ENCODE measurements at places on chromosomes 16 and 17.

GRCh38 chr17:61611323-61611722 is 20.3 kb upstream of the NACA2 start:
- DNase-seq = no peak

- DNase-seq = no peak
These were observed 3.7 kb upstream of the SLC6A2 start for GRCh38 chr16:55651841-55652824.

DNA sequence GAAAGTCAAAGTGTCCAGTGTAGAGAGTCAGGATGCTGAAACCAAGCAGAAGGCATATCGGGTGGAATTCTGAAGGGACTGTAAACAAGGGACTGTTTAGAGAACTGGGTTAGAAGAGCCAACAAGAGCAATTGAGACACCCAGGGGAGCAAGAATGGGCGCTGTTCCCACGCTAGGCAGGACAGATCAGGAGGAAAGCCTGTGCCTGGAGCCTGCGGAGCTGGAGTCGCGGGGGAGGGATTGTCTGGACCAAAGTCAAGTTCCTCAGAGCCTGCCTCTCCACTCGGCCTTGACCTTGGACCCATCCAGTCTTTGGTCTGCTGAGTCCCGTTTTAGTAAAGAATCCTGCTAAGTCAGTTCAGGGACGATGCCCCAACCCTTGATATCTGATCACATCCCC is 14.7 kb upstream of the KLHL36 start:
- no peak for DNase-seq

GRCh38 chr16:80991792-80992430 is 14.8 kb downstream of the CMC2 start:
- DNase-seq = no peak

- no peak for DNase-seq
These were observed 22.8 kb upstream of the MTMR4 start for GRCh38 chr17:58537266-58537665.

DNA sequence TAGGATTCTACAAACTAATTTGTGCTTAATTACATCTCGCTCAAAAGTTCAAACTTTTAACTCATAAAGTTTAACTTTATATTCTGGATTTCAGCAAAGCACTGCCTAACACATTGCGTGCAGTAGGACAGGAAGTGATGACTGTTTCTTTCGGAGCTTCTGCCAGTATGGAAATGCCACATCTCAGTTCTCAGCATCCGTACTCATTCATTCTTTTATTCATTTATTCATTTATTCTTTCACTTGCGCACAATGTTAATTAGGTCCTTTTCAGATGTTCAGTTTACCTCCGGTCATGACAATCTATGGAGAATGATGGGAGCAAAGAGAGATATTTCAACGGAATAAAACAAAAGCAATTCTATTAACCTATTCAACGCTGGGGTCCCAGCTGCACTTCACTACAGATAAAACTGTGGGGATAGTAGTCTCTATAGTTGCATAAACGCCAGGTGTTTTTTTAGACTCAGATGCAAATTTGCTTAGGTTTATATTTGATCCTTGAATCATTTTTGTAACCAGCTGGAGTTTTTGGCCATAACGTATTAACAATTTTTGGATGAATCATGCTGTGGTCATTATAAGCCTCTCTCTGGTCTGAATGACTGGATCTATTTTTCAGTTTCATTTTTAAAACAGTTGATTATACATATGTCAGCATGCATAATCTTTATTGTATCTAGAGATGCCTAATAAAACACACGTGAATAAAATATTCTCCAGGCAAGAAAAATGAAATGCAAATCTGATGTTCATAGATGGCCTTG is 143.9 kb downstream of the KCNJ2 start:
- no peak for DNase-seq

GRCh38 chr17:4587803-4588202 is 3.5 kb downstream of the SMTNL2 start:
- DNase-seq = no peak

DNA sequence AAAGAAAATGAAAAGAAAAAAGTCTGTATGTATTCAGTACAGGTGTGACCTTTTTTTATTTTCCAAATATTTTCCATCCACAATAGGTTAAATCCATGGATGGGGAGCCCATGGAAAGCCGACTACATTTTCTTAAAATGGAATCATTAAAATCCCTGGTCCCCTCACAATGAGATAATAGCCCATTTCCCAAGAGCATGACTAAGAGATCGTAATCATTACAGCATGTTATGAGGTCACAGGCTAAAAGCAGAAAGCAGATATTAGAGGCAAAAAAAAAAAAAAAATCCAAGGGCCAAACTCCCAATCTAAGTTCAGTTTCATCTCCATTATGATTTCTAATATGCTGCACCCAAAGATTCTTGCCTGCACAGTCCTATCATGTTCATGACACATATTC is 44.7 kb downstream of the CYTH1 start:
- DNase-seq = no peak

DNA sequence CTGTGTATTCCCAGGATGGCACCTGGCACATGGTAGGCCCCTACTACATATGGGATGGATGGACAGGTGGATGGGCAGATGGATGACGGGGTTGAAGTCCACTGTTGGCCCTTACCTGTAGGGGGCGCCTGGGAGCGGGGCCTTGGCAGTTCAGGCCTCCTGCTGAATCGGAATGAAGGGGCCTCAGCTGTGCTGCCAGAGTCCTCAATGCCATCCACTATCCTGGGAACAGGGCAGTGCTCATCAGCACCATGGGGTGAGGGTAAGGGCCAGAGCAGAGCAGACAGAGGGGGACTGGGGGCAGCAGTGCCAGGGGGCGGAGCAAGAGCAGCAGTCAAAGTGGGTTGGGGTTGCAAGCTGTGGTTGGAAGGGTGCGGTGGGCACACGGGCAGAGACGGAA is 8.3 kb upstream of the RAB5C start:
- no peak for DNase-seq

DNA sequence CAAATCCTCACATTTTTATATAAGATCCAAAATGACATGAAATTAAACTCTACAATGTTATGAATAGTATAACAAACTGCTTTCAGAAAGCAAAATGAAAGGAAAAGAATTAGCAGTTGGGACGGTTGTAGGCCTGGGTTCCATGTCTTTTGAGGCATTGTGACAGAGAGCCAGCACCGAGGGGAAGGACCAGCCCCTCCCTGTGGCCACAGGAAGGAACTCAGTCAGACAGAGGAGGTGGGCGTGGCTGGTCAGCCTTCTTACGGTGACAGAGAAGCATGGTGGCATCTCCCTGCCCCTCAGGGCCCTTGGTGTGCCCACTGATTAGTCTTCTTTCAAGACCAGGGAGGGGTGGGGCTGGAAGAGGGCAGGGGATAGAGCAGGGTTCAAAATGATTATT is 5.7 kb downstream of the ZNF319 start:
- DNase-seq = no peak

DNA sequence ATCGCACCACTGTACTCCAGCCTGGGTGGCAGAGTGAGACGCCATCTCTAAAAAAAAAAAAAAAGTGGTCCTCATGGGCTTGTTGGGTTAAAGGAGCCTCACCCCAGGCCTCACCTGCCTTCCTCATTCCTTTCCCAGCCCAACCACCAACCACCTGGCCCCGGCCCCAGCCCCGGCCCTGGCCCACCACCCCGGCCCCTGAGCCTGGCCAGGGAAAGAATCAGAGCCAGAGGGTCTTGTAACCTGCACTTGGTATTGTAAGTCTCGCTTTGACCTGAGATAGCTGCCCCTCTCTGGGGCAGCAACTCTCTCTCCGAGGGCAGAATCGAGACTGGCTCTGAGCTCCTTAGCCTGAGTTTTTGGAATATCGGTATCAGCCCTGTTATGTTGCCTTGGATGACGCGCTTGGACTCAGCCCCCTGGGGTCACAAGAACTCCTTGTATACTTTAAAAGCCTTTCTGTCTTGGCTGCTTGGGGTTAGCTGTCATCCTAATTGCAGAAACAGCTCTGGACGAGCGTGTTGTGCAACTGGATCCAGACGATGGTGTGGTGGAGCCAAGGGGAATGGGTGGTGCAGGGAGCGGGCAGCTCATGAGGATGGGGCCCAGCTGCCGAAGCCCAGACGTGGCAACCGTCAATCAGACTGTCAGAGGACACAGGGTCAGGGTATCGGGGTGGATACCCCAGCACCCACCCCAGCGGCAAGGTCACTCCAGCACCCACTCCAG is 14.6 kb downstream of the SMTNL2 start:
- DNase-seq = no peak

GRCh38 chr17:20992416-20992815 is 50.4 kb downstream of the USP22 start:
- no peak for DNase-seq

- no peak for DNase-seq
These were observed 45.3 kb downstream of the BRD7 start for GRCh38 chr16:50323335-50324011.

DNA sequence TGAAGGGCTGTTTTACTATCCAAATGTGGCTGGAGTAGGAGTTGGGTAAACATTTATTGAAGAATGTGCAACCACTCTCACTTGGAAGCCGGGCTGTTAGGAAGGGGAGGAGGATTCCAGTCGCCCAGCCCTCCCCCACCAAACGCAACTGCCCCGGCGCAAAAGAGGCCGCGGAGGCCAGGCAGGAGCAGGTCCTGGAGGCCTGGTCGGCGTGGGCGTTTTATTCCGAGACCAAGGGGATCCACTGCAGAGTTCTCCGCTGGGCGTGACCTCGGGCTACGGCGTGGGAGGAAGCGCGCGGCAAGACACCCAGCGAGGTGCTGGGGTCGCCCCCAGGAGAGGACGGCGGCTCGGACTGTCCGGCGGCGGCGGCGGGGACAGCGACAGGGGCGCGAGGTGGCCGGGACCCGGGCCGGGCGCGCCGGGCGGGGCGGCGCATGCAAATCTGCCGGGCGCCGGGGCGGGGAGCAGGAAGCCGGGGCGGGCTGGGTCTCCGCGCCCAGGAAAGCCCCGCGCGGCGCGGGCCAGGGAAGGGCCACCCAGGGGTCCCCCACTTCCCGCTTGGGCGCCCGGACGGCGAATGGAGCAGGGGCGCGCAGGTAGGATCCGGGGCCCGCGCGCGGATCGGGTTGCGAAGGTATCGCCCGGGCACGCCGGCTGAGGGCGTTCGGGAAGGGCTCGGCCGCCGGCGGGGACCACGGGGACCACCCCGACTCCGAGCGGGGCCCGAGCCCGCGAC is at the start of gene IL4R:
IL4R (plus strand) TSS at position 553 of the 739 bp plus-strand sequence. CDS start 26,230 bp downstream, outside the sequence.
- no peak for DNase-seq

- DNase-seq = no peak
These were observed 825 bp downstream of the HASPIN start for GRCh38 chr17:3724378-3725077.

GRCh38 chr17:29572691-29573557 is 4.4 kb downstream of the TP53I13 start:
- no peak for DNase-seq

DNA sequence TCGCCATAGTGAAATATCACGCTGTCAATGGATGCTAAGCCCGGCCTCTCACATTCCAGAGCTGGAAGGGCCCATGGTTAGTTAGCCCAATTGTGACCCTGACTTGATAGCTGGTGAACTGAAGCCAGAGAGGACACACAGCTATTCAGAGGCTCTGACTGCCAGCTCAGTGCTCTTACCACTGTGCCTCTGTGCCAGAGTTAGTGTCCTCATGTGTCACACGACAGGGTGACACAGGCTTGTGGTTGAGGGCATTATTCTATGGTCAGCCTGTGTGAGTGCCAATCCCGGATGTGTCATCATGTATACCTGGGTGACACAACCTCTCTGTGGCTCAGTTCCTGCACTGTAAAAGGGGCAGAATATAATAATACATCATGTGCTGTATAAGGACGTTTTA is 2.5 kb upstream of the MT1X start:
- DNase-seq = no peak

GRCh38 chr17:19502517-19502916 is 31.1 kb upstream of the SLC47A1 start:
- no peak for DNase-seq

GRCh38 chr17:30905742-30906100 is 317 bp downstream of the TEFM start:
- DNase-seq = no peak

GRCh38 chr17:39627712-39628516 is 1.2 kb downstream of the PPP1R1B start:
- DNase-seq = no peak

DNA sequence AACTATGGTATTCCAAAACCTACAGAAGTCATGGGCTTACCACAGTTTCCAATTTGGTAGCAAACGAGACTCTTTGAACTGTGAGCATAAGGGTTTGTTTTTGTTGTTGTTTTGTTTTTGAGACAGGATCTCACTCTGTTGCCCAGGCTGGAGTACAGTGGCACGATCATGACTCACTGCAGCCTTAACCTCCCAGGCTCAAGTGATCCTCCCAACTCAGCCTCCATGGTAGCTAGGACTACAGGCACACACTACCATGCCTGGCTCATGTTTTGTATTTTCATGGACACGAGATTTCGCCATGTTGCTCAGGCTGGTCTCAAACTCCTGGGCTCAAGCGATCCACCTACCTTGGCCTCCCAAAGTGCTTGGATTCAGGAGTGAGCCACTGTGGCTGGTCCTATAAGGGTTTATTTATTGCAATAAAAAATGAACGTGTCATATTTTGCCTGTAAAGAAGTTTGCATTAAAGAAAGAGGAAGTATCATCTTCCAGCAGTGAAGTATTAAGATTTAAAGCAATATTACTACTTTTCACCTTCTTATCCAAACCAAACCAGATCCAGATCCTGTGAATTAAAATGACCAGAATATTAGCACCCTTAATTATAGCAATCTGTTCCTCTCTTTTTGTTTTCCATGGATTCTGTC is 37.2 kb downstream of the KCNJ2 start:
- no peak for DNase-seq

DNA sequence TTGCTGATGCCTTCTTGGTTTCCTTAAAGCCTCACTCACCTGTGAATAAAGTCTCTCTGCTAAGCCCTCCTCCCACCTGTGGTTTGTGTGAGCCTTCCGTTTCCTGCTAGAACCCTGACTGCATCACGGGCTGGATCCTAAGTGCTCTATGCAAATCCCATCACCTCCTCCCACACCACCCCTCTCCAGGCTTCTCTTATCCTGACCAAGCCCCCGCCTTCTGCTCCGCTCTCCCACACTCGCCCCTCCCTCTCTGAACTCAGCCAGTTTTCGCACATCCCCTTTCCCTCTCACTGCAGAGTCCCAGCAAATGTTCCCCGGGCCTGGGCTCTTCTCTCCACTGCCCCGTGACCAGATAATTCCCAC is 51.8 kb downstream of the PIMREG start:
- DNase-seq = no peak

DNA sequence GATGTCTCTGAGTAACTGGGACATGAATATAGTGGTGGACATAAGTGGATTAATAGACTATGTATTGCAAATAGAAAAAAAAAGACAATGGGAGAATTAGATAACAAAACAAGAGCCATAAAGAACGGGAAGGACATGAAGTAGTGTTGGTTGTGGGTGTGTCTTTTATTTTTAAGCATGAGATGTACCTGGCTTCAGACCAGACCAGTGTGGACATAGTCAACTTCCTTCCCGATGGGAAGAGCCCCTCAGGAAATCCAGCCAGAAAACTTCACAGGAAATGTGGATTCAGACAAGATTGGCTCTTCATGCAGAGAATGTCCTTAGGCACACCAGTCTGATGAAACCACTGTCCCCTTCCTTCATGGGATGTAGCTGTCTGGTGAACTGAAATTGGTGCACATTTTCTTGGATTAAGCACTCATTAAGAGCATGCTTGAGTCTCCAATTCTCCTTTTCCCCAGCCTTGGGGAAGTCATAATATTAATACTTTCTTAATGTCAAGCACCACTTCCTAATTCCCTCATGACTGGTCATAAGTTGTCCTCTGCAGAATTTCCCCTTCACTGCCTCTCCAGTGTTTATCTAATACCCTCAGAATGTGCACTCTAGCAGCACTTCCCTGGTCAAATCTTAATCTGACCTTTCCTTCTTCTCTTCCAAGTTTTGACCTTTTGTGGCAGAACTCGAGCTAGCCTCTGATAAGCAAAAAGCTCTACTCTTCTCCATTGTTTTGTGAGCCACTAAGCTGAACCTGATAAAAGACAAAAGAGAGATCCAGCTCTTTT is 350.6 kb upstream of the MAF start:
- DNase-seq = no peak

Data from HS-27A (cell line).